ENCODE measurements at places on chromosomes 16 and 17.

- no peak for DNase-seq
Observed at GRCh38 chr16:27841911-27842310, 221.6 kb downstream of the GSG1L start.

- no peak for DNase-seq
Observed at GRCh38 chr17:13864521-13864920, 204.8 kb upstream of the COX10 start.

DNA sequence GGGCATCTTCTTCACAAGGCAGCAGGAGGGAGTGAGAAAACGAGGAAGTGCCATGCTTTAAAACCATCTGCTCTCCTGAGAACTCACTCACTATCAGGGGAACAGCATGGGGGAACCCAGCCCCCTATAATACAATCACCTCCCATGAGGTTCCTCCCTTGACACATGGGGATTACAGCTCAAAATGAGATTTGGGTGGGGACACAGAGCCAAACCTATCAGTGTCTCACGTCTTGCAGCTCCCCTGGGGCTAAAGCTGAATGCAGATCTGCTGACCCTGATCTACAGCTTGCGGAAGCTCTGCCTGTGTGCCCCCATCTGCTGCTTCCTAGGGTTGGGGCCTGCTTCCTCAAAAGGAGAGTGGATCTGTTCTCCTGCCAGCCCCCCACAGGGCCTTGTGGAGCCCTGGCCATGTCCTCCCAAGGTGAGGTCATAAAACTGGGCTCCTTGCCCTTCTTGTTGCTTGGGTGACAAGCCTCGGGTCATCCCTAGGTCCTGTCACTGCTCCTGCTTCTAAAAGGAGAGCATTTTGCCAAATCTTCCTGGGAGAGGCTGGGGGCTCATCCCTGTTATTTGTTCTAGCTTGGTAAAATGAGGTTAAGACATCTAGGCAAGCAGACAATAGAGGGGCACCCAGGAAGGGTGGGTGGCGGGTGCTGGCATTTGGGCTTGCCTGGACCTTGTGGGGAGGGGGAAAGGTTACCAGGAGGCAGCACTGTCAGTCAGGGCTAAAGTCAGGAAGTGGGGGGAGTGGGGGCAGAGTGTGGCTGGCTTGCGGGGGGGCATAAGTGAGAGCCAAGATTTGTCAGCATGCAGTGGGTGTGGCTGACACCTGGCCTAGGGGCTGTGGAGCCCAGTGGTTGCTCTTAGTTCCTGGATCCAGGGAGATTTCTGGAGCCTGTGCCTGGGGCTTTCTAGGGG lies 16.0 kb downstream of the KRT33A start:
- no peak for DNase-seq

GRCh38 chr16:63830061-63830460 lies 1291.8 kb downstream of the CDH11 start:
- DNase-seq, result no peak

- no peak for DNase-seq
Observed at GRCh38 chr17:1423456-1424135, 23.6 kb upstream of the YWHAE start.

DNA sequence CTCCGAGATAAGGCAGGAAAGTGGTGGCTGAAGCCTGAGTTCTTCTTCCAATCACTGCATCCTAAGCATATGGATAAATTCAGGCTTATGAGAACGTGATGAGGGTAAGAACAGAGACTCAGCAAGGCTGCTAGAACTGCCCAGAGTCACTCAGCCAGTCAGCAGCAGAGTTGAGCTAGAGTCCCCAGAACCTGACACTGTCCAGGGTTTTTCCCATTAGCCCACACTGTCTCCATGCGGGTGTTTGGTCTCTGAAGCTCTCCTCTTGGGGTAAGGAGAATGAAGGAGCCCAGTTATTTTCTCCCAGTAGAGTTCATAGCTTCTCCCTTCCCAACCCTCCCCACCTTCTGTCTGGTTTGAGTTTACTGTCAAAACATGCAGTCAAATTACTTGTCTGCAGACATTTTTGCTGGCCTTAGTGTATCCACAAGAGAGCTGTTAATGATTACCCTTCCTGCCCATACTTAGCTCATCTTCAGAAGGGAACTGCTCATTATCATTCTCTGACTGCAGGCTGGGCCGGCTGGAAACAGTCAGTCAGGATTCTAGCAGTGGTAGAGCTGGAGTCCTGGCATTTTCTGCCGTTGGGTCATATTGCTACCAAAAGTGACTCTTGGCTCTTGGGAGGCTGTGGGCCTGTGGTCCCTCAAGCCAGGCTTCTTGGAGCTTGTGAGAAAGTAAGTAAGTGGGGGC lies 460.0 kb downstream of the HS3ST3B1 start:
- no peak for DNase-seq
